Epithelial cell of esophagus (primary cell): ENCODE measurements at places on chromosomes 7 and 10.

DNA sequence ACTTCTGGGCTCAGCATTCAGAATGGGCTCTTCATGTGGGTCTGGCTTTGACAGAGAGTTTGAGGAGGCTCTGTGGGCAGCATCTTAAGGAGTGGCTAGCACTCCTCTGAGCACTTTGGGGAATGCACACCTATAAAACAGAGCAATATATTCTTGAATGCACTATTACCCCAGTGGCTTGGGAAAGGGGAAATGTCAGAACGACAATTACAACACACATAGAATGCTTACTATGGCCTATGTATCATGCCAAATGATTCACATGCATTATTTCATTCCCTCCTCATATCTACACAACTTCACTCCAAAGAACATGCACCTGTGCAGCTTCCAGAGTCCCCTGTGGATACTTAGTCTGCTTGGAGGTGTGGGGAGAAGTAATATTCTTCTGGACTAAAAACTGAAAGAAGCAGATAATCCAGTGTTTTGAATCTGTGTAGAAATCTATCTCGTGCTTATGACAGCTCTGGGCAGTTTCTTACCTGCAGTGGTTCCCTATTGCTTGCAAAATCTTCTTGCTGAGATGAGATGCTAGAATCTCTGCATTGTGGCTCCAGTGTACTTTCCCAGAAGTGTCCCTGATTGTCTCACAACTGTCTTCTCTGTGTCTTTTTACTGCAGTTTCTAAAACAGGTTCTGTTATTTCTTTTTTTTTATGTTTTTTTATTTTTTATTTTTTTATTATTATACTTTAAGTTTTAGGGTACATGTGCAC lies 5.5 kb upstream of the MGAM start:
- DNase-seq, result no peak

DNA sequence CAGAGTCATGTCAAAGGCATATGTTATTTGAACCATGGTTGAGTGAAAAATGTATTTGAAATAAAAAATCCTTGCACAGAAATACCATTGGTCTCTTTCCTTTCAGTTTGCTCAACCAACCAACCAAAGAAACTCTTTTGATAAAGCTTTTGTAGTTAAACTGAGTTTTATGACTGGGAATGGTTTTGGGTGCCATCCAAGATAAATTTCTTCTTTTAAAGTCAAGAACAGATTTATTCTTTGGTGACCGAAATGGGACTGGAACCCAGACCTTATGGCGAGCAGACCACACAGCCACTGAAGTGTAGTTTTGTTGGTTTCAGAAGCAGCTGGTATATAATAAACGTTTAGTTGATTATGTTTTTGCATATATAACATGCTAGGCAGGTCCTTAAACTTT lies 2.8 kb upstream of the GALNT17 start:
- no peak for DNase-seq

GRCh38 chr10:63829573-63830149 lies 308.5 kb downstream of the REEP3 start:
- DNase-seq, result no peak

- no peak for DNase-seq
These were observed 13.9 kb downstream of the HTR5A start for GRCh38 chr7:155084021-155084420.
